ENCODE measurements at places on chromosomes 13 and 19.
A peak's percentile ranks its signal among the peaks of the same experiment; 100 is the strongest.

DNA sequence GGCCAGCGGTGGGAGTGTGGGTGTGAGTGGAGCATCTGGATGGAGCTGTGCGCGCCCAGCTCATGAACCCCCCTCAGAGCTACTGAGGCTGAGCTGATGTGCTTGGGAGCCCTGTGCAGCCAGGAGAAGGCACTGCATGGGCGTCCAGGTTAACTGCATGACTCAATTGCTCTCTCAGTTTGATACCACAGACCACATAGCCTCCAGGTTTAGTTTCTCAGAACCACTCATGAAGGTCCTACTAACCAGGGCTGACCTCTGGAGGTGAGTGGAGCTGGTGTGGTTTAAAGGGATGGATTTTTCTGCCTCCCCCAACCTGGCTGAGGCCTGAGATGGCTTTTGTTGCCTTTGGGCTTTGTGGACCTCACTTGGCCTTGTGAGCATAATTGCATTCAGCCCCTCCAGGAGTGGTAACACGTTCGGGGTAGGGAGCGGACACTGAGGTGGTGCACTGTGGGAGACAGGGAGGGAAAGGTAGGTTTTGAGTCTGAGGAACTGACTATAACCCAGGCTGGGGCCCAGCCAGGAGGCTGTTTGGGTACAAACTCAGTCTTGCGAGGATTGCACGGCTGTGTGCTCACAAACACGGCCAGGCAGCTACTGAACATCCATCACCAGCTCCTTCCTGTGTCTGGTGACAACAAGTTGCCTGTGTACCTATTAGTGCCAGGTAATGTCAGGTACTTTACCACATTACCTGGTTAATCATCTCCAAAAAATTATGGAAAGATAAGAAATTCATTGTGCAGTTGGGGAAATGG is 97.5 kb downstream of the RGCC start:
- DNase-seq: no peak

- no peak for DNase-seq
These were observed 273.2 kb downstream of the MYO16 start for GRCh38 chr13:108902405-108903155.

GRCh38 chr19:38557205-38557799 is 60.5 kb downstream of the MAP4K1 start:
- DNase-seq: no peak

GRCh38 chr13:100454876-100455275 is 133.7 kb downstream of the GGACT start:
- no peak for DNase-seq

- no peak for DNase-seq
These were observed 112.0 kb upstream of the KL start for GRCh38 chr13:32904266-32904665.

GRCh38 chr13:98243929-98244272 is 66.8 kb upstream of the RNF113B start:
- DNase-seq: no peak

DNA sequence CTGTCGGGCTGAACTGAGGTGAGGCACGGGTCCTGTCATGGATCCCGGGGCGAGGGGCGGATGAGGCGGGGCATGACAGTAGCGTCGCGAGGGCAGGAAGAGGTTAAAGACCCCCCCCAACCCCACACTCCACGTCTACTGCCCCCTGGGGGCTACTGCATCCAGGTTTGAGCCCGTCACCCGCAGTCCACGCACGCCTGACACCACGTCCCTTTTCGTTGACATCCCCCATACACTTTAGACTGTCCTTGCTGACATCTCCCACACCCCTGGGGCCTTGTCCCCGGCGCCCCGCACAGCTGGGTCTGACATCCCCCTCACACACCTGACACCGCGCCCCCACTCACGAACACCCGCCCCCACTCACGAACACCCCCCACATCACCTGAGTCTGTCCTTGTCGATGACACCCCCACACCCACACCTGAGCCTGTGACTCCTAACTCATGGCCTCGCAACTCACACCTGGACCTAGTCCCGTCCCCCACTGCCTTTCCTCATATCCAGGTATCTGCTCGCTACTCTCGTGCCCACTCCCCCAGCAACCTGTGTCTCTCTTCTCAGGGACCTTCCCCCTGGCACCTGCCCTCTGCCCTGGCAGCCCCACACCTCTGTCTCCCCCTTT is 416 bp downstream of the SLC25A42 start:
- DNase-seq: no peak

DNA sequence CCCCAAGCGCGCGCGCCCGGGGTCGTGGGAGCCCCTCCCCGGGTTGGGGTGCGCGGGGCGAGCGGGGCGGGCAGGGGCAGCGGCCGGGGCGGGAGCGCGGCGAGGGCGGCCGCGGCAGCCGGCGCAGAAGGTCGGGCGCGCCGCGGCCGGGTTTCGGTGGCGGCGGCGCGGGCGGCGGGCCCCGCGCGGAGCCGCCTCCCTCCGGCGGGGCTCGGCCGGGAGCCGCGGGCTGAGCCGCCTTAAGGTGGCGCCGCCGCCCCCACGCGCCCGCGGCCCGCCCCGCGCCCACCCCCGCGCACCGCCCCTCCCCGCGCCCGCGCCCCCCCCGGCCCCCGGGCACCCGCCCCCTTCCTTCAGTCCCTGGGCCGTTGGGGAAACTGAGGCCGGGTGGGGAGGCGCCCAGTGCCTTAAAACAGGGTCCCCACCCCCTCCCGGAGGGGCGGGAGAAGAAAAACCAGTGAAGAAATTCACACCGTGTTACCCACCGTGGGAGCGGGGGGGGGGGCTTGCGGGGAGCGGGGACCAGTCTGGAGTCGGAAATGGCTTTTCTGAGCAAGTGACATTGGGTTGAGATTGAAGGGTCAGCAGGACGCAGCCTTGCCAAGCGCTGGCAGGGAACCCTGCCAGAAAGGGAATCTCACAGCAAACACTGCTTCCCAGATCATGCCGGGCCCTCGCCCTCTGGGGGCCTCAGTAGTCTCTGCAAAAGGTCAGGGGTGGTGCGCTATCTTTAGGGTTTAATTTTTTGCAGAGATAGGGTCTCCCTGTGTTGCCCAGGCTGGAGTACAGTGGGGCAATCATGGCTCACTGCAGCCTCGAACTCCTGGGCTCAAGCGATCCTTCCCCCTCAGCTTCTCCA is at the start of gene TLE2:
TLE2 (minus strand) TSS at position 216 of the 859 bp plus-strand sequence. CDS start 376 bp downstream, outside the sequence.
- no peak for DNase-seq

- no peak for DNase-seq
These were observed 490.0 kb upstream of the SGCG start for GRCh38 chr13:22690756-22691155.

GRCh38 chr13:91595677-91596076 is 197.3 kb downstream of the GPC5 start:
- no peak for DNase-seq

- no peak for DNase-seq
These were observed 39.1 kb upstream of the CCNE1 start for GRCh38 chr19:29772696-29773095.

GRCh38 chr13:26300140-26300539 is 46.2 kb downstream of the CDK8 start:
- no peak for DNase-seq

- no peak for DNase-seq
These were observed 120.6 kb downstream of the COL4A1 start for GRCh38 chr13:110186231-110186855.

DNA sequence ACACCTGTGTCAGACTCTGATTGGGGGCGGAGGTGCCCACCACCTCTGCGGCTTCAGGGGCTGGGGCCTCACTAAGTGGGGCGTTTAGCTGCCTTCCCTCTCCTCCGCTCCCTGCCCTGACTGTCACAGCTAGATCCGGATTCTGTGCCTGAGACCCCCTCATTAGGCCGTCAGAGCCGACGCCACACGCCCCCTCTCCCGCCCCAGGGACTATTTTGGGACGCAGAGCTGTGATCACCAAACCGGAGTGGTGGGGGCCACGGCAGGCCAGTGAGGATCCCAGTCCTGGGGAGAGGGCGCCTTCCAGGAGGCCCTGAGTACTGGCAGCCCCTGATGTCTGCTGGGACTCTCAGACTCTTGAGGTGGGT is 762 bp downstream of the KANK3 start:
- no peak for DNase-seq

GRCh38 chr13:86554066-86554465 is 754.8 kb upstream of the SLITRK6 start:
- no peak for DNase-seq

DNA sequence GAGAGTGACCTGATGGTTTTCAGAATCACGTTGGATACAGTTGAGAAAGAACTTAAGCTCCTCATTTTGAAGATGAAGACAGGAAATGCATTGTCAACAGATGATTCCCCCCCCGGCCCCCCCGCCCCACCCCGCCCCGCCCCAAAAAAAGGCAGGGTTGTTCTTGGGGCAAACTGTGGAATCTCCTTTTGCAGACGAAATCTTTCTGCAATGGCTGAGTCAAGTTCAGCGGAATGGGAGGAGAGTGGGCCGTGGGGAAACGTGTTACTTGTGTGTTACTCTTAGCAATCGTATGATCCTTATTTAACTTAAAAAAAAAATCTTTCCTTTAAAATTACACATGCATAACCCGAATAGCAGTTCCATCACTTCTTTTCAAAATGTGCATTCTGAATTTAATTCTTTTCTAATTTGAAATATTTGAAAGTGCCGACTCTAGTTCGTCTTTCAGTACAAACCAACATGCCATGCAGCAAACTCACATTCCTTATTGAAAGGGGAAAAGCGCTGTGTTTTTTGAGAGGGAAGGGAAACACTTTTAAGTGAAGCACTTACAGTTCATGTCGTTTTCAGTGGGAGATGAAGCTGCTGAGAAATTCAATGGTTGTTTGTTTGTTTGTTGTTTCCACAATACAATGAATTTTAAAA is 348.5 kb upstream of the ARGLU1 start:
- no peak for DNase-seq

- peak; percentile 50 for DNase-seq
These were observed 1.3 kb upstream of the CEACAM6 start for GRCh38 chr19:41753936-41754529.

GRCh38 chr13:94602467-94602866 is 810 bp downstream of the GPR180 start:
- no peak for DNase-seq

DNA sequence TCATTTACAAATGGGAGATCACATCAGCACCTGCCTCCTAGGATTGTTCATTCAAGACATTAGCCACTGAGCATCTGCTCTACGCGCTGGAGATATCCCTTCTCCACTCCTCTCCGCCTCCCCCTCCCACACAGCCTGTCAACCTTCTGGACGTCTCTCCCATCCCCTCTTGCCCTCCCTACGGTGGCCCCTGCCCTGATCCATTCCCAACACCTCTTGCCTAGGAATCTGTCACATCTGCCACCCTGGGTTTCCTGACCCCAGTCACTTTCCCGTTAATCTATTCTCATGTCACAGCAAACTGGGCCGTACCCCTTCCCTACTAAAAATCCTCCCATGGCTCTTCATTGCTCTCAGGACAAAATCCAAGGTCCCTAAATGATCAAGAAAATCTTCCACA is 10.3 kb downstream of the DYRK1B start:
- no peak for DNase-seq

DNA sequence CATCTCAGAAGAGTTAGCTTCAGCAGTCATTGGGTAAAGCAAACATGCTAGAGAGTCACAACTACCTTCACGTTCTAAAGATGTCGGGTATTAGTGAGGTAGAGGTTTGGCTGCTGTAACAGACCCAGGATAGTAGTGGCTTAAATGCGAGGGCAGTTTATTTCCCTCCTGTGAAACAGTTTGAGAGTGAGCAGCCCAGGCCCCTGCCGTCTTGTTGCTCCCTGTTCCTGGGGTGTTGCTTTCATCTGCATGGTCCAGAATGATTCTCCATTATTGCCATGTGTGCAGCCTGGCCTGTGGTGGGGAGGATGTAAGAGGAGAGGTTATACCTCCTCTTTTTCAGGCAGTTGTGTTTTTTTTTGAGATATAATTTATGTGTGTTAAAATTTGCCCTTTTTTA is 63.7 kb downstream of the SIPA1L3 start:
- DNase-seq: no peak

DNA sequence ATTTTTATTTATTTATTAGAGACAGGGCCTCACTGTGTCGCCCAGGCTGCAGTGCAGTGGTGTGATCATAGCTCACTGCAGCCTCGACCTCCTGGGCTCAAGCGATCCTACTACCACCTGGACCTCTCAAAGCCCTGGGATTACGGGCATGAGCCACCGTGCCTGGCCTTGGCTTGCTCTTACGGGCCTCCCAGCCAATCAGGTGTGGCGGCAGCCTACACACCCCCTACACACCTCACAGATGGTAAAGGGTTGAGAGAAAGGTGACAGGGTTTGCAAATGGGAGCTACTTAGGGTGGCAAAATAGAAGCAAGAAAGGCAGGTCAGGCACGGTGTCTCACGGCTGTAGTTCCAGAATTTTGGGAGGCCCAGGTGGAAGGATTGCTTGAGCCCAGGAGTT is 1.0 kb upstream of the ZBTB32 start:
- no peak for DNase-seq

DNA sequence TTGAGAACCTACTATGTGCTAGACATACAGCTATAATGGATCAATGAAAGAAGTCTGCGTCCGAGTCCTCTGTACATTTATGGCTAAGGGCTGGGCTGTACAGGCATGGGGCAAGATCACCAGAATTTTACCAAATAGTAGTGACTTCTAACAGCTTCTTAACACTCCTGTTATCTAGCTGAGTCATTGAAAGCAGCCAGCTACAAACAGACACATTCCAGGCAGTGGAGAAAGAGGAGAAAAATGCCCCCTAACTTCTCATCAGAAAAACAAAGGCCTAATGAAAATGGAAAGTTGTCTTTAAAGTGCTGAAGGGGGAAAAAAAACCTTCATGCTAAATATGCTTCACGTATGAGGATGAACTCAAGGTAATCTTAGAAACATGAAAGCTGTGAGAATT is 14.3 kb upstream of the ZNF667 start:
- no peak for DNase-seq

DNA sequence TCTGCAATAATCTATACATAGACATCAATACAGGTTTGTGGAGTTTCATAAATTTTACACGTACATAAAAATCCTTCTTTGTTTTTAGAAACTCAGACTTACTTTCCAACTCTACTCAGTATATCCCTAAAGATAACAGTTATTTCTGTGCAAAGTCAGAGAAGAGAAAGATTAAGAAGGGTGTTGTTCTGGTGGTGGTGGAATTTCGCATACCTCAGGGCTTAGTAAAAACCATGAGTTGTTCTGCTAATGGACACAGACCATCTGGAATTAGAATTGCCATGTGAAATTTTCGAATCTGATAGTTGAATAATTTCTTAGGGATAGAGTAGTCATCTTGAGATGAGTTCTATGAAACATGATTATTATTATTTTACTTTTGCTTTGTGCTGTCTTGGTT is 102.7 kb downstream of the ZAR1L start:
- DNase-seq: no peak

DNA sequence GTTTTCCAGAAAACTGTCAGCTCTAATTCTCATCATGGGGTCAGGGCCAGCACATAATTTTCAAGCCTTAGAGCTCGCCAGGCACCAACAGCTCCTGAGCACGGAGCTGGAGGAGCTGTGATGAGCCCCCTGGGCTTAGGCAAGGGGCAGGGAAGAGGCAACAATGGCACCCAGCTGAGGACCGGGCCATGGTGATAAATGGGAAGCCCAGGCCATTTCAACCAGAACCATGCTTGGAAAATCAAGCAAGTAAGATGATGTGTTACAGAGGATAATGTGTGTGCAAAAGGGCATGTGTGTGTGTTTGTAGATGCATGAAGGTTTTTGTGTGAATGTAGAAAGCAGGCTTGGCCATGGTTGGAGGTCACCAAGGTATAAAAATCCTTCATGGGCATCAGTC is 66.8 kb upstream of the UBAC2 start:
- no peak for DNase-seq

- no peak for DNase-seq
These were observed 28.8 kb upstream of the TMEM255B start for GRCh38 chr13:113730258-113730691.

Data from NCI-H748 treated with DMSO at 0.1 percent for 48 hours (cell line).